ENCODE measurements at places on chromosomes 13 and 19. TPM values are rescaled to one million over a fixed set of nuclear protein-coding genes. Genes with fewer than 3 reads are reported as not detected.
A peak's percentile ranks its signal among the peaks of the same experiment; 100 is the strongest.

DNA sequence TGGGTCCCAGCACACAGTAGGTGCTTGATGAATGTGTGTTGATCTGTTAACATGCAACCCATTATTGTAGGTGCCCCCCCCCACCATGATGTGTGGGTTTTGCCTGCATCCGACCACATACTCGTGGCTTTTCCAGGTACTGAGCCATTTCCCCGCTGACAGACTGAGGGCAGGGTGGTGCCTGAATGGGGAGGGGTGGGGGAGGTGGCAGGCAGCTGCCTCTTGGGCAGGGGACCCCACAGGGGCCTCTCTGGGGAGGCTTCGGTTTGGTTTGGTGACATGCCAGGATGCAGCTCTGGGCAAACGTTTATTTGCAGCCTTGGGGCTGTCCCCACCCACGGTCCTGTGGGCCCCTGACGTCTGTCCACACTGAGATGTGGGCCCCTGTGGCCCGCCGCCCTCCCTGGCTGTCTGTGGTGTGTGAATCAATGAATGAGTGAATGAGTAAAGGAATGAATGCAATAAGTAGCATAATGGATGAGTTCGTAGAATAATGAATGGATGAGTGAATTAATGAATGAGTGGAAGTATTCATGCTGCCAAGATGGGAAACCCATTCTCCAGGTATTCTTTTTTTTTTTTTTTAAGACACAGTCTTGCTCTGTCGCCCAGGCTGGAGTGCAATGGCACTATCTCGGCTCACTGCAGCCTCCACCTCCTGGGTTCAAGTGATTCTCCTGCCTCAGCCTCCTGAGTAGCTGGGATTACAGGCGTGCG, 9.0 kb upstream of the JUND start:
- no peak for DNase-seq

GRCh38 chr13:59391696-59392095, 772.0 kb downstream of the DIAPH3 start:
- peak; percentile 67 for DNase-seq

DNA sequence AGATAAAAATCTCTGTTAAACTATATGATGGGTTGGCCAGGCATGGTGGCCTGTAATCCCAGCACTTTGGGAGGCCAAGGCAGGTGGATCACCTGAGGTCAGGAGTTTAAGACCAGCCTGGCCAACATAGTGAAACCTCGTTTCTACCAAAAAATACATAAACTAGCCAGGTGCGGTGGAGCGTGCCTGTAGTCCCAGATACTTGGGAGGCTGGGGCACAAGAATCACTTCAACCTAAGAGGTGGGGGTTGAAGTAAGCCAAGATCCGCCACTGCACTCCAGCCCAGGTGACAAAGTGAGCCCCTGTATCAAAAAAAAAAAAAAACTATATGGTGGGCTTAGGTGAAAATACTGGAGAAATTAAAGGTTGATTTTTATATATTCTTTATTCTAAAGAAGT, 11.3 kb downstream of the TBC1D4 start:
- DNase-seq, result no peak

The TTYH1 gene
- 14.4 TPM for polyA plus RNA-seq

DNA sequence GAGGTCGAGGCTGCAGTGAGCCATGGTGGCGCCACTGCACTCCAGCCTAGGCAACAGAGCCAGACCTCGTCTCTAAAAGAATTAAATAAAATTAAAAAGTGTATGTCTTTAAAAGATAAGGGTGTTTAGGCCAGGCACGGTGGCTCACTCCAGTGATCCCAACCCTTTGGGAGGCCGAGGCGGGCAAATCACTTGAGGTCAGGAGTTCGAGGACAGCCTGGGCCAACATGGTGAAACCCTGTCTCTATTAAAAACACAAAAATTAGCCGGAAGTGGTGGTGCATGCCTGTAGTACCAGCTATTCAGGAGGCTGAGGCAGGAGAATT, 7.5 kb upstream of the SDHAF1 start:
- no peak for DNase-seq

- no peak for DNase-seq
These were observed 292.7 kb downstream of the SUCLA2 start for GRCh38 chr13:47708386-47708785.

The MAN2B1 gene
- 31.3 TPM for polyA plus RNA-seq

- DNase-seq, result no peak
These were observed 422.3 kb upstream of the GPC6 start for GRCh38 chr13:92804346-92804745.

DNA sequence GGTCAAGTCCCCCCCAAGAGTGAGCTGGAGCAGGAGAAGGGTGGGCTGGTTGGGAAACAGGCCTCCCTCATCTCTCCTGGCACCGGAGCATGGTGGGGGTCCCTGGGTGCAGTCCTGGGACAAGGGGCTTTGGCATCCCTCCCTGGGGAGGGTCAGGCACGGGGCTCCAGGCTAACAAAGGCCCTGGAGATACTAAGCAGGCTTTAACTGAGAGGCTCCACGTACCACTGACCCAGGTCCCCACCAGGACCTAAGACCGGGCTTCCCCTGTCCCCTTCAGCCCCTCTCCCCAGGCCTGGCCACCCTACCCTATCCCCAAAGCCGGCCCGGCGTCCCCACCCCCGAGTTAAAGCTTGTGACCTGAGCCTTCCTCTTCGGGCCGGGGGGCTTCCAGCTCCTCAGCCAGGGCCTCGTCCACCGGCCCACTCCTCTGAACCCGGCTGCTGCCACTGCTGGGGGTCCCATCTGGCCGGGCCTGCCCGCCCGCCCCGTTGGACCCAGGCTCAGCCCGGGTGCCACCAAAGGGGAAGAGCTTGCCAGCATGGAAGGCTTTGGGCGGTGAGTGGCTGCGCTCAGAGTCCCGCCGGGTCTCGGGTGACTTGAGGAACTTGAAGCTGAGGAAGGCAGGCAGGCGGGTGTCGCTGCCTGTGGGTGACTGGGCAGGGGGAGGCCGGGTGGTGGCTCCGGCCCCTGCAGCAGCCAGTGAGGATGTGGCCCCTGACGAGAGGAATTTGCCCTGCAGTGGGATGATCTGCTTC, 10.1 kb downstream of the ANO8 start:
- DNase-seq, result no peak

DNA sequence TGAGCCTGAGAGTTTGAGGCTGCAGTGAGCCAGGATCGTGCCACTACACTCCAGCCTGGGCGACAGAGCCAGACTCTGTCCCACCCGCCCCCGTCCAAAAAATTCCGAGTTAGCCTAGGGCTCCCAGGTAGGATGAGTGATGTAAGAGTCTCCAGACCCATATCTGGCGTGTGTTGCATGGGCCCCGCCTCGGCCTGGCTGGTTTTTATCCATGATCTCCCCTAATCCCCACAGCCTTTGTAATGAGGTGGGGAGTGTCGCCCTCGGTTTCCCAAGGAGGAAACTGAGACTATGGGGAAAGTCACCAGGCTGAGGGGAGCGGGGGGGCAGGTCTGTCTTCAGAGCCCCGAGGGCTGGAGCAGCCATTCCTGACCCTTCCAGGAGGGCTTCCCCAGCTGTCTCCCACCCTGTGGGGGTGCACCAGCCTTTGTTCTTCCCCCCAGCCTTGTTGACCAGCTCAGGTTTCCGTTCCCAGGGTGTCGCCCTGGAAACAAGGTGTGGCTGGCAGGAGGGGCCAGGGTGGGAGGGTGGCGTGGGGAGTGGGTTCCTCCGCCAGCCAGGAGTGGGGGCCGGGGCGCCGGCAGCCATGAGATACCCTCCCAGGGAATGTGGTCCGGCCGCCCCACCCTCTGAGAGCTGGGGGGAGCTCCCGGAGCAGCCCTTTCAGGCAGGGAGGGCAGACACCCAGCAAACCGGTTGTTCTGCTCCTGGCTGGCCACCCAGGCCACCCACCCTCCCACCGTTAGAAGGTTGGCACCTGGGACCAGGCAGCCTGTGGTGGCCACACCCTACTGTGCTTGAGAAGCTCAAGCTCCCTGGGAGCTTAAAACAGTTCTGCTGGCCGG, 11.5 kb downstream of the MYH14 start:
- DNase-seq, result peak; percentile 69

The TRPC4 gene
- 4.6 TPM for polyA plus RNA-seq

DNA sequence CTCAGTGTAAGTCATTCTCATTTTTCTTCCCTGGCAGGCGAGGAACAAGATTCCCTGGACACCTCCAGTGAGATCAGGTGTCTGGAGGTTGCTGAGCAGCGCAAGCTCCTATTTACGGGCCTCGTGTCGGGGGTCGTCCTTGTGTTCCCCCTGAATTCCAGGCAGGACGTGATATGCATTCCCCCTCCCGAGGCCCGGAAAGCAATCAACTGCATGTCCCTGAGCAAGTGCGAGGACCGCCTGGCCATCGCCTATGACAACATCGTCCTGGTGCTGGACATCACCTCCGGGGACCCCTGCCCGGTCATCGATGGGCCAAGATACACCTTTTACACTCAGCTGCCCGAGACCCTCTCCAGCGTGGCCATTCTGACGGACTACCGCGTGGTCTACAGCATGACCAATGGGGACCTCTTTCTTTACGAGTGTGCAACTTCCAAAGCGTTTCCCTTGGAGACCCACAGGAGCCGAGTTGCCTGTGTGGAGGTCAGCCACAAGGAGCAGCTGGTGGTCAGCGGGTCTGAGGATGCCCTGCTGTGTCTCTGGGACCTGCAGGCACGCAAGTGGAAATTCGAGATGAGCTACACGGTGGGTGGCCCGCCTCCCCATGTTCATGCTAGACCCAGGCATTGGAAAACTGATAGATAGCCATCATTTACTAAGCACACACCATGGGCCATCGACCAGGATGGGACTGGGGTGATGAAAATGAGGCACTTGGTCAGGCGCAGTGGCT, 21.5 kb upstream of the SIN3B start:
- no peak for DNase-seq
